ENCODE measurements at places on chromosomes 3 and 15. TPM values are rescaled to one million over a fixed set of nuclear protein-coding genes. Genes with fewer than 3 reads are reported as not detected.

GRCh38 chr3:76044601-76045600, 259.6 kb upstream of the ZNF717 start:
- peaks cover 3% of the 10 kb centered on the region for H3K4me1 ChIP-seq
- no peaks in the 10 kb centered on the region for H3K36me3 ChIP-seq
- no peaks in the 10 kb centered on the region for H3K27me3 ChIP-seq
- no peak for DNase-seq
- H3K27ac ChIP-seq = no peak overlapping the region

GRCh38 chr15:70031713-70032112, 66.0 kb downstream of the TLE3 start:
- no peak overlapping the region for H3K27ac ChIP-seq
- no peaks in the 10 kb centered on the region for H3K4me1 ChIP-seq
- H3K4me3 ChIP-seq = no peak overlapping the region
- H3K36me3 ChIP-seq = no peaks in the 10 kb centered on the region
- no peaks in the 10 kb centered on the region for H3K27me3 ChIP-seq

CYP1A2 gene
- total RNA-seq = 0.32 TPM

DNA sequence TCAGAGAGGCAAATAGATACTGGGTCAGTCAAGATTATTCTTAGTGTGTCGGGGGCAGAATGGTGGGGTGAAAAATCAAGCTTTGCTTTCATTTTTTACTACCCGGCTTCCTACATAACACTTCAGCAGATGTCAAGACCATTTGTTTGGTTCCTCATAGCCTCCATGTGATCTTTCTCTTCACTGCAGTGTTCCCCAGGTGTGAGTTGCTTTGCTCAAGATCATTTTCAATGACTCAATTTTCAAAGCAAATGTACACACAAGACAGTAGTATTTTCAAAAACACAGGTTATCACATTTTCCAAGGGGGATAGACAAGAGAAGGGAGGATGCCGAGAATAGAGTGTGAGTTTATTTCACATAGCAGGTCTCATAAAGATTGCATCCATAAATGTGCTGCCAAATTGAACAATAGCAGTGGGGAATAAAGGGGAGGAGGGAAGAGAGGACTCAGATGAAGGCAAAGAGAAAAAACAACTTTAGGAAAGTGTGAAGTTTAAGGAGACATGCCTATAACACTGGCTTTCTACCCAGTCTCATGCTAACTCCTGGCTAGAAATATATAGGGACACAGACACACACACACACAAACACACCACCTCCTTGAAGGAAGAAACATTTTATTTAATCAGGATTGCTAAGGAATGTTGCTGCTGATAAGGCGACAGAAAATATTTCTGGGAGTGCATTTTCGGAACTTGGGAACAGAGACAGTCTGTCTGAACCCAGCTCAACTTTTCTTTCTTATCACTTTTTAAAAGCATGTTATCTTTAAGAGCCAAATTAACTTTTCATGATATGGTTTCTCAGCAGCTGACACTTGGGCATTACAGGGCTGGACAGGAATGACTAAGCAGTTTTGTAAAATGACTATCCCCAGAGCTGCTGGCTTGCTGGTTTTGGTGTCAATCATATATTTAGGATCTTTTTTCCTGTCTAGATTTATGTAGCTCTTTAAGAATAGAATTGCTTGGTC, 402.4 kb downstream of the RBMS3 start:
- H3K27me3 ChIP-seq = no peaks in the 10 kb centered on the region
- H3K27ac ChIP-seq = peak overlapping the region; percentile 61
- no peak overlapping the region for H3K4me3 ChIP-seq
- peaks cover 15% of the 10 kb centered on the region for H3K4me1 ChIP-seq
- no peak for DNase-seq
- no peaks in the 10 kb centered on the region for H3K36me3 ChIP-seq

PLSCR1 gene
- total RNA-seq = 165 TPM

ICE2 gene
- 49.9 TPM for total RNA-seq

DNA sequence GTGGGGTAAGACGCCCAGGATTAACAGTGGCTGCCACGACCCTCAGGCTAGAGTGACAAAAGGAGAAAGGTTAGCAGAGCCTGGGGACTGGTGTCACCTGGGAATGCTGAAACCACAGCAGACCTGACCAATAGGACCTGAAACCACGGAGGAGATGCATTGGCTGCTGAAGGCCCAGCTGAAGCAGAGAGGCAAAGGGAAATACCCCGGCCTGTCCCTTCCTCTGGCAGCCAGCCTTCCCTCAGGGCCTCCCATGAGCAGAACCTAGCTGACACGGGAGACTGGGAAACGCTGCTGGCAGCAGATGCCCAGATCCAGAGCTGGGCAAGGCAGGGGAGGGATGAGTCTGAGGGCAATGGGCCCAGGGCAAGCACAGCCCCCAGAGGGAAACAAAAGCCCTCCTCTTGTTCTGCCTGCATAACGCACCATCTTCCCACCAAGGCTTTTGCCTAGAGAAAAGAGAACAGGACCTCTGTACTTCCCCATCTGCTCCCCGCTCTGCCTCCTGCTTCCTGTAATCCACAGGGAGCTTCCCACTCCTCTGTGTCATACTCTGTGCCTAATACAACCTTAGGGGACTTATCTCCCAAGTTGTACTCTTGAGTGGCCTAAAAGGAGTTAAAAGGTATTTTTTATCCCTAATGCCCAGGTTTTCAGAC, 216.2 kb downstream of the ABHD5 start:
- no peaks in the 10 kb centered on the region for H3K36me3 ChIP-seq
- no peaks in the 10 kb centered on the region for H3K4me1 ChIP-seq
- no peak overlapping the region for H3K27ac ChIP-seq
- no peaks in the 10 kb centered on the region for H3K27me3 ChIP-seq

GRCh38 chr3:17133632-17134545, 249.1 kb downstream of the PLCL2 start:
- H3K27me3 ChIP-seq = no peaks in the 10 kb centered on the region
- H3K4me3 ChIP-seq = no peak overlapping the region
- no peaks in the 10 kb centered on the region for H3K36me3 ChIP-seq
- H3K4me1 ChIP-seq = no peaks in the 10 kb centered on the region
- H3K27ac ChIP-seq = no peak overlapping the region

DNA sequence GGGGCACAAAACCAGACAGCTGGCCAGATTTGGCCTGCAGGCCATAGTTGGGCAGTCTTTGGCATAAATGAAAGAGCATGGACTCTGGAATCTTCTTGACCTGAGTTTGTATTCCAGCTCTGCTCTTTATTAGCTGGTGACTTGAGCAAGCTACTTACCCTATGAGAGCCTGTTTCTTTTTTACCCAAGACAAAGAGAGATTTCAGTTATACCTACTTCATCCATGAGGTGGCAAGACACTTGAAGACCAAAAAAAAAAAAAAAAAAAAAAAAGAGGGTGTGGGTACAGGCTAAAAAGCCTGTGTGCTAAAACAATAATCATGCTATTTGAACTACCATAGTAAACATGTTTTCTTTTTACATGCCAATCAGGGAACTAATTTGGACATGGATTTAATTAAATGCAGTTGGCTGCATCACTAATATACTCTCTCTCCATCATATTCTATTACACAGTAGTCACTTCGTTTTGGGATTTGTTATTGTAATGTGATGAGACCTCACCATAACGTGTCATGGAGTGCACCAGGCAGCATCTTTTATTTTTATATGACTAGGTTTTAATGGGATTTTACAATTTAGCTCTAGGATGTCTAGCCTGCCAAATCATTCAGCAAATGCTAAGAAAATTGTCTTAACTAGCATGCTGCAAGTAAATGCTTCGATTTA, 109.2 kb upstream of the FHIT start:
- DNase-seq = no peak
- no peak overlapping the region for H3K27ac ChIP-seq
- peaks cover 8% of the 10 kb centered on the region for H3K4me1 ChIP-seq
- H3K27me3 ChIP-seq = no peaks in the 10 kb centered on the region

GRCh38 chr3:182412066-182412465, 381.2 kb upstream of the ATP11B start:
- H3K27me3 ChIP-seq = no peaks in the 10 kb centered on the region
- no peaks in the 10 kb centered on the region for H3K36me3 ChIP-seq
- no peak overlapping the region for H3K27ac ChIP-seq
- H3K4me3 ChIP-seq = no peak overlapping the region
- no peak for DNase-seq

GRCh38 chr3:14849638-14850230, 31.0 kb downstream of the FGD5 start:
- H3K27ac ChIP-seq = peak overlapping the region; percentile 11
- DNase-seq = no peak
- H3K4me3 ChIP-seq = no peak overlapping the region

DNA sequence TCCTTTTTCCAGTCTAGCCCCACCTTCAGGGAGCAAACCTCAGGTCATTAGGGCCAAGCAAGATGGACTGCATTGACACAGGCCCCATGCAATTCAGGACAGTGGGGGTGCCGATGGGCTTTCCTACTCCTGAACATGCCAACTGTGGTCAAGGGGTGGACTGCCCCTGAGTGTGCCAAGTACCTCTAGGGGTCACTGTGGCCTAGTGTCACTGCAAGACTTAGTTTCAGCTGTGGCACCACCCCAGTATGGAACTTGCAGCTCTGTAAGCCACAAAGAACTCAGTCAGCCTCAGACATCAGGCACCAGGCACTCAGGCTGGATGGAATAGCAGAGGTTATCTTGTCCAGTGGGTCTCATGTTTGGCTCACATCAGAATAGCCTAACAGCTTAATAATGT, 32.3 kb downstream of the EXOG start:
- no peaks in the 10 kb centered on the region for H3K4me1 ChIP-seq
- no peak overlapping the region for H3K27ac ChIP-seq
- no peak overlapping the region for H3K4me3 ChIP-seq
- no peak for DNase-seq
- no peaks in the 10 kb centered on the region for H3K27me3 ChIP-seq
- H3K36me3 ChIP-seq = peaks cover 27% of the 10 kb centered on the region

DNA sequence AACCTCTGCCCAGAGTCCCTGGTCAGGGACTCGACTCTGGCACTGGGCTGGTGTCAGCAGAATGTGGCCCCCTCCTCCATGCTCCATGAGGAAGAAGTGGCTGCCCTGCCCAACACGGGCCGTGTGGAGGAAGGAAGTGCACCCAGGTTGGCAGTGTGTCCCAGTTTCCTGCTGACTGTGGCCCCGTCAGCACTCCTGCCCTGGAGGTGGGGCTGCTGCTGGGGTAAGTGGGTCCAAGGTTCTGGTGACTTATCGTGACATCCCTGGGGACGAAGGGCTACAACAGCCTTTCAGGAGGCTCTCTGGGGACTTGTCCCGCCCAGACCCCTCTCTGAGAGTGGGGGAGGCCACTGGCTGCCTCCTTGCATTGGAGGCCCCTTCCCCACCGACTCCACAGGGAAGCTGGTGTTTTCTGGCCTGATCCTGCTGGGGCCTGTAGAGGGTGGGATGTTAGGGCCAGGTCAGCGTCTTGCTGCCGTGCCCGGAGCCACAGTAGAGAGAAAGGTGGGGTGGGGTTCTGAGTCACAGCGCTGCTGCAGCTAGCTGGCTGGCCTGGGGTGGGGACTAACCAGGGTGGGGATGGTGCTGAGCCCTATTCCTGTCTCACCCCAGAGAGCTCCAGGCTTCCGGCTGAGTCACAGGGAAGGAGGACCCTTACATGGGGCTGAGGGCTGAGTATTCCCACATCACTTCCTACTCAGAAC, 10.5 kb downstream of the SEMA4B start:
- peaks cover 21% of the 10 kb centered on the region for H3K4me1 ChIP-seq
- no peaks in the 10 kb centered on the region for H3K27me3 ChIP-seq
- no peak overlapping the region for H3K27ac ChIP-seq
- no peak for DNase-seq
- peaks cover 4% of the 10 kb centered on the region for H3K36me3 ChIP-seq

- no peak for DNase-seq
- no peak overlapping the region for H3K4me3 ChIP-seq
- no peaks in the 10 kb centered on the region for H3K36me3 ChIP-seq
- no peak overlapping the region for H3K27ac ChIP-seq
- H3K27me3 ChIP-seq = no peaks in the 10 kb centered on the region
- no peaks in the 10 kb centered on the region for H3K4me1 ChIP-seq
These were observed 345.8 kb upstream of the CBLB start for GRCh38 chr3:106214641-106215040.

DNA sequence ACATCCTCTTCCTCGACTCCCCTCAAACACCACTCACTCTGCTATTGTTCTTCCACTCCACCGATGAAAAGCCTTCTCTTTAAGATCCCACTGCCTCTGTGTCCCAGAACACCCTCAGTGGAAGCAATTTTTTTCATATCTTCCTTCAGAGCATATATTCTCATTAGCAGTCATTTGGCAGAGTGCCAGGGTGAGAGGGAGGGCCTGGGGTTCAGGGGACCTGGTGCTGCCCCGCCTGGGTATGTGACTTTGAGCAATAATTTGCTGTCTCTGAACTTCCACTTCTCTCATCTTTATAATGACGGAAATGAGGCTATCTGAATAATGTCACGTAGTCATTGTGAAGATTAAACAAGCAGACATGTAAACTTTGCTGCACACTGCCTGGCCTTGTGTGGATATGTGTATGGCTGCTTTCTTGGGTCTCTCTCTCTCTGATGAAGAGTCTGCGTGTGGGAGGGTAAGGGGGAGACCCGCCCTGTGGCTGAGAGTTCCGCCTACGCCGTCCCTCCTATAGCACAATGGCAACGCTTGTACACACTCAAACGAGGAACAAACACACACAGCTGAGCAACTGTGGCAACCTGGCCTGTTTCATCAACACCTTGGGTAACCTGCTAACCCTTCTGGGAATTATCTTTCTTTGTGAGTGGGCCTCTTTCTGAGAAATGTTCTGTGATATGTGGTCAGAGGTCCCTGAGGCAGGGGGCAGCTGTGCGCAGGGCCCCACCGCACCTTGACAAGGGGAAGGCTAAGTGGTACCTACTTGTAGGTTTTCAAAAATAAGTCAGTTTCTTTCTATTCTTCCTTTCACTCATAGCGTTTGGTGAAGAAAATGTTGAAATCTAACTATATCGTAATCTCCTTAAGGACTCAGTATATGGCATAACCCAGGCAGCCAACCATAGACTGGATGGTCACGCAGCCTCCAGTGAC, 369.8 kb downstream of the SV2B start:
- peaks cover 3% of the 10 kb centered on the region for H3K4me1 ChIP-seq
- no peaks in the 10 kb centered on the region for H3K27me3 ChIP-seq
- H3K4me3 ChIP-seq = no peak overlapping the region
- DNase-seq = no peak
- no peaks in the 10 kb centered on the region for H3K36me3 ChIP-seq

DNA sequence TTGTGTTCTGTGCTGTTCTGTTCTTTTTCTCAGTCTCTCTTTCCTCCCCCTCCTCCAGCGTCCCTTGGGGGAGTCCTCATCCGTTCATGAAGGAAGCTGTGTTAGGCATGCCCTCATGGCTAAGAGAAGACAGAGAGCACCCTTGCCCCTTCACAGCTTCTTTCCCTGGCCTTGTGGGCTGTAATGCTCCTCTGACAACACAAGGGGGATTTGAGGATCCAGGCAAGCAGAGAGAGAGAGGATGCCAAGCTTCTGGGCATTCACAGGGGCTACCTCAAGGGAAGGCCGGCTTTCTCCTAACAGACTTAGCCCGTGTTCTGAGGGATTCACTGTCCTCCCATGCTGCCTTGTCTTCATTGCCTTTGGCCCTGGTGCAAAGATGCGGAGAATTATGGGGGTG, 389.5 kb downstream of the LRTM1 start:
- DNase-seq = no peak
- no peaks in the 10 kb centered on the region for H3K27me3 ChIP-seq
- no peak overlapping the region for H3K27ac ChIP-seq

GOLGA8N gene
- 14.1 TPM for total RNA-seq

GRCh38 chr3:188106887-188107830, 46.8 kb upstream of the LPP start:
- no peak for DNase-seq
- H3K27ac ChIP-seq = no peak overlapping the region
- H3K4me1 ChIP-seq = no peaks in the 10 kb centered on the region
- no peak overlapping the region for H3K4me3 ChIP-seq
- no peaks in the 10 kb centered on the region for H3K27me3 ChIP-seq

GRCh38 chr15:86558252-86558651, 478.6 kb downstream of the AGBL1 start:
- DNase-seq = no peak
- no peak overlapping the region for H3K4me3 ChIP-seq
- no peaks in the 10 kb centered on the region for H3K4me1 ChIP-seq
- H3K36me3 ChIP-seq = no peaks in the 10 kb centered on the region
- H3K27me3 ChIP-seq = no peaks in the 10 kb centered on the region

FBXO40 gene
- total RNA-seq = 0.09 TPM
